ENCODE measurements at places on chromosomes 2 and 18.

GRCh38 chr2:173030561-173031490 is 44.8 kb upstream of the MAP3K20 start:
- DNase-seq: no peak

- DNase-seq: no peak
These were observed 9.0 kb upstream of the WNT10A start for GRCh38 chr2:218871345-218872302.

DNA sequence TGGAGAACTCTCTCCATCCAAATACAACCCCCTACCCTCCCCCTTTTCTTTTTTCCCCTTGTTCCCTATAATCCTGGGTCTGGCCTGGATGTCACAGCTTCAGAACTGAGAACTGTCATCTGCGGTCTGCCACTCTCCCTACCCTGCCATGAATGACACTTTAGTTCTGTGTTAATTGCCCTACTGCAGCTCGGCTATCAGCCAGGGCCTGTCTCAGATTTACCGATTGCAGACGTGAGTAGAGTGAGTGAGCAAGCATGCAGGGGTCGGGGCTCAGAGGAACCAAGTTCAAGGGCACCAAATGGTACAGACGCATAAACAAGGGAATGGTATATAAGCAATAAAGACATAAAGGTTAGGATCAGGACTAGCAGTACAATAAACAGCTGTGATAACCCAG is 967.8 kb downstream of the BCL11A start:
- no peak for DNase-seq

GRCh38 chr2:96798733-96799622 is 17.1 kb upstream of the CNNM3 start:
- no peak for DNase-seq

GRCh38 chr2:1521191-1521877 is 108.1 kb downstream of the TPO start:
- no peak for DNase-seq

DNA sequence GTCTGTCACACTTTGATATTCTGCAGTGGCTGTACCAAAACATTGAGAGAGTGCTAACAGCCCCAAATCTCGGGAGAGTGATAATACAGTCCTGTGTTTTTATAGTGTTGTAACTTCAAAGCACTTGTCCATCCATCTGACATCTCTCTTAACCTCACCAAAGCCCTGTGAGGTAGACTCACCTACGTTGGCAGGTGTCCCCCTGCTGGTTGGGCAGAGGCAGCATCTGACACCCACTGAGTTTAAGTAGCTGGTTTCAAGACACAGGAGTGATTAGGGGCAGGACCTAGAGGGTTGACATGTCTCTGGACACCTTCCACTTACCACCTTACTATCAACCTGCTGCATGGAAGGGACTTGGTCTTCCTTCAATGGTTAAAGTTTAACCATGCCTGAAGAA is 22.9 kb downstream of the COLEC12 start:
- DNase-seq: no peak

DNA sequence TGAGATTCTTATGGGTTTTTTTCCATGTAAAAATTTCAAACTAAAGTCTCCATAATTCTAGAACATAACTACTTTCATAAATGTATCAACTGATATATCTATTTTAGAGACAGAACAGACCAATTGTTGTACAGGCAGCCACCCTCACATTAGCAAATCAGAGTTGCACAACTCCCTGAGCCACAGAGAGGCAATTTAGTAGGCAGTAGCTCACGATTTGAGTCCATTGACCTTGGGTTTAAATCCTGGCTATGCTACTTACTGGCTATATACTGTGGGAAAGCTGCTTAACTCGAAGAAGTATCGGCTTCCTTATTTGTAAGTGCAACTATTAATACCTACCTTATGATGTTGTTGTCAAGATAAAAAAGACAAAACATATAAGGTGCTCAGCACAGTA is 16.2 kb downstream of the MTIF2 start:
- DNase-seq: no peak

- DNase-seq: no peak
These were observed 42.4 kb upstream of the DDX18 start for GRCh38 chr2:117771969-117772630.

DNA sequence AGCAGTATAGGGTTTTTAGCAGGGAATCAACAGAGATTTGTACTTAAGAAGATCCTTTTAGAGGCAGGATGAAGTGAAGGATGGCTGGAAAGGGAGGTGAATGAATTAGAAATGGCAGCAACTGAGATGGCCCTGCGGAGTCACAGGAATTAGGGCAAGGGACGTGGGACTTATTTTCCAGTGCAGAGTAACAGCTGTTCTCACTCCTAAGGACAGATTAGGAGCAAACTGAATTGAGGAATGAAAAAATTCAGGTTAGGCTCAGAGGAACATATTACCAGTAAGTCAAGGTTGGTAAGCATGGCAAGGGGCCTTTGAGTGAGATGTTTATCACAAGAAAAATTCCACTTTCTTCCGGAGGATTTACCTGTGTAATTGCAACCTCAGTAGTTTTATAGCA is 34.4 kb downstream of the COL4A3 start:
- DNase-seq: no peak

DNA sequence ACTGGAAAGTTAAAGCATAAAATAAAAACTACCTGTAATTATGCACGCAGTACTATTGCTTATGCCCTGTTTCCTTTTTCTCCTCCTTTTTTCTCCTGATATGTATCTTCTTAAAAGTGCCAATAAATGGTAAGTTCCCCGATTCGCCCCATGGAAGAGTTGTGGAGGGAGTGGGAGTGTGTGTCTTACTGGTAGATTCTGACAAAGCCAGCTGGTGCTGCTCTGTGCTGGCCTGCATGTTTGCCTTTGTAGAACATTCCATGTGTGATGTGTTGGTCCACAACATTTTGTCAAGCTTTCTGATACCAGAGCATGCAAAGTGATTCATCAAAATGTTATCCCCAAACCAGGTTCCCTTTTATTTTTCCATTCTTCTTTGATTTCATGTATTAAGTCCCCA is 356.9 kb upstream of the RAB12 start:
- DNase-seq: no peak

DNA sequence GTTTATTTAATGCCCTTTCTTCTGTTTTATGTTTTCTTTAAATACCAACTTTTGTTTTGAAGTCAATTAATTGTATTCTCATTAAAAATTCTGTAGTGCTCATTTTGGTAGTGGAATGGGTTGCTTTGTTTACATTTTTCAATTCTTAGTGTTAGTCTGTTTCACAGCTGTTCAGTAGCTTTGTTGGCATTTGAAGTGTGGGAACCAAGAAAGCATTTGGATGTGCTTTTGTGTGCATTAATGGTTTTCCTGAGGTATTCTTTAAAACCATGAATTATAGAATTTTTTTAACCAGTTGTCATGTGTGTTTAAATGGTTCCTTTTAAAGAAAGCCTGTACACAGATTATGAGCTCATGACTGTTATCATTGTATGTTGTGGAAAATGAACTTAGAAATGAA is 19.7 kb downstream of the MIB1 start:
- no peak for DNase-seq

- no peak for DNase-seq
These were observed 119.6 kb upstream of the PTPRM start for GRCh38 chr18:7447318-7448028.

DNA sequence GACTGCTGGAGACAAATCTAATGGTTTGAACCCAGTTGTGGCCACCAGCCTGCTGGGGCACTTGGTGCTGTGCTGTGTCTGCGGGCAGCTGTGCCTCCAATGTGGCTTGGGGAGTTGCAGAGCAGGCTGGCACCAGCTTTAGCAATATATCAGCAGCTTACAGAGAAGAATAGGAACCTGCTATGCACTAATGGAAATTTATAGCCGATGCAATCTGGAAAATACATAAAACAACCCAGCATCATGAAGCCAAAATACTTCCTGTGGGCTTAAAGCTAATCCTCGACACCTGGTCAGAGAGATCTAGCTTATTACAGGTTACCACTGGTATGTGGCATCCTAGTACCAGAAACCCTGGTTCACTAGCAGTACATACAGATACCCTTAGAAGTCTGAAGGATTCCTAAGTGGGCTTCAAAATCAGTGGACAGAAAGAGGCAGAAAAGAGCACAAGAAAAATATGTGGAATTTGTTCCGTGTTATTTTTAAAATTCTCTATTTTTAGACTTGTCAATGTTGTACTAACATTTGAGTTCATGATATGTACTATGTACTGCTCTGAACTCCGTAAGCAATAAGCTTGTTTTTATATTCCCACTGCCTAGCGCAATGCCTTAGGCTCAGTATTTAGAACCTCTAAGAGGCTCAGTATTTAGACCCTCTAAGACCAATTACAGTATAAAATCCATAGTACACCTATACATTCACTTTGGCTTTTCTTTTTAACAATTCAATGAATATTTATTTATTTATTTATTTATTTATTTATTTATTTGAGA is 194.7 kb downstream of the UXS1 start:
- DNase-seq: no peak

DNA sequence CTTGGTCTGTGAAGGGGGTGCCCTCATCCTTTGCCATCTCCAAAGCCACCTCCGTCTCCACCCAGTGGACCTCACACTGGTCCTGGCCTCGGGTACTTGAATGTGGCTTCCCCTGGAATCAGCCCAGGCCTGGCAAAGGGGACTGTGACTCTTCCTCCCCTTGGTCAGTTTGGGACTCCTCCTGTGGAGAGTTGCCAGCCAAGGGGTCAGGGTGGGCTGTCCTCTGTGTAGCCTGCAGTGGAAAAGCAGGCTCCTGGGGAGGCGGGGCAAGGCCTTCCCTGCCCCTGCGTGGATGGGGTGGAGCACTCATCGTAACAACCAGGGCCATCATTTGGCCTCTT is 59.8 kb downstream of the INHBB start:
- no peak for DNase-seq

DNA sequence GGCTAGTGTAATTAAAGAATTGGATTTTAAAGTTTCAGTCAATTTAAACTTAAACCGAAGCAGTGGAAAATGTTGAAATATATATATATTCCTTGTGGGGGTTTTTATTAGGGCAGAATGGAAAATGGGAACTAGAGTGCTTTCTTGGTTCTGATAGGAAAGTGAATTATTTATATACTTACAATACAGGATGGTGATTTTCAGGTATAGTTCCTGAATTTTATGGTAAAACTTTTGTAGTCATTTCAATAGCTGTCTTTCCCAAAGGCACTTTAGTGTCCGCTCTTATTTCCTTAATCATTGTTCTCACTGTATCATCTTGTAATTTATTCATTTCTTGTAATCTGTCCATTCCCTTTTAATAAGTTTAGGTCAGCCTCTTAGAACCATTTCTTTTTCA is 1.9 kb downstream of the RPL37A start:
- DNase-seq: no peak

GRCh38 chr18:65906621-65907034 is 155.8 kb downstream of the CDH7 start:
- DNase-seq: no peak

DNA sequence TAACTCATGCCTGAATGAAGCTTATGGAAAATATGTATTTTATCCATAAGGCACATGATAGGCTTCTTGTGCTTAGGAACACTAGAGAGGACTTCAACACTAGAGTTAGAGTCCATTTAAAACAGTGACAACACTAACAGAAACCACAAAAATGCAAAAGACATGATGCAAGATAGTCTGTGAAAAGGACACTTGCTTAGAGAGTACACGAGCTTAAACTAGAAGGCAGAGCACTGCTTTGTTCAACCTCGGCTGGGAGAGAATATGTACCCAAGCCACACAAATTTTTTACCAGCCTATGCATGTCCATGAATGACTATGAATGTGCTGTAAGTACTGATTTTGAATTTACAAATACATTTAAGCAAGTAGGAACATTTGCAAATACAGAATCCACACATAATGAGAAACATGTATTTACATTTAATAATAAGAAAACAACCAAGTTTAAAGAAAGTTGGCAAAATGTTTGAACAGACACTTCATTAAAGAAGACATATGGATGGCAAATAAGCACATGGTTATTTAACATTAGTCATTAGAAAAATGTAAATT is 130.6 kb downstream of the SPOPL start:
- DNase-seq: no peak

DNA sequence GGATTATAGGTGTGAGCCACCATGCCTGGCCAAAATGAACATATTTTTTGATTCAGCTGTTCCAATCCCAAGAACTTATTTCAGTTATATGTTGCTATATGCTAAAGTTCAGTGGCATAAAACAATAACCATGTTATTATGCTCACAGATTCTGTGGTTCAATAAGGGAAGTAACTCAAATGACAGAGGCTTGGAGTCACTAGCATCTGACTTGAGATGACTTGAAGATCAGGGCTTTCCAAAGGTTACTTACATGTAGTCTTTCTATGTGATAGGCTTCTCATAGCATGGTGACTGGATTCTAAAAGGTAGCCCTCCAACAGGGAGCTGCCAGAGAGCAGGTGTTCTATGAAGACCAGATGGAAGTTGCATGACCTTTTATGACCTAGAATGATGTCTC is 17.2 kb downstream of the CLK1 start:
- DNase-seq: no peak

DNA sequence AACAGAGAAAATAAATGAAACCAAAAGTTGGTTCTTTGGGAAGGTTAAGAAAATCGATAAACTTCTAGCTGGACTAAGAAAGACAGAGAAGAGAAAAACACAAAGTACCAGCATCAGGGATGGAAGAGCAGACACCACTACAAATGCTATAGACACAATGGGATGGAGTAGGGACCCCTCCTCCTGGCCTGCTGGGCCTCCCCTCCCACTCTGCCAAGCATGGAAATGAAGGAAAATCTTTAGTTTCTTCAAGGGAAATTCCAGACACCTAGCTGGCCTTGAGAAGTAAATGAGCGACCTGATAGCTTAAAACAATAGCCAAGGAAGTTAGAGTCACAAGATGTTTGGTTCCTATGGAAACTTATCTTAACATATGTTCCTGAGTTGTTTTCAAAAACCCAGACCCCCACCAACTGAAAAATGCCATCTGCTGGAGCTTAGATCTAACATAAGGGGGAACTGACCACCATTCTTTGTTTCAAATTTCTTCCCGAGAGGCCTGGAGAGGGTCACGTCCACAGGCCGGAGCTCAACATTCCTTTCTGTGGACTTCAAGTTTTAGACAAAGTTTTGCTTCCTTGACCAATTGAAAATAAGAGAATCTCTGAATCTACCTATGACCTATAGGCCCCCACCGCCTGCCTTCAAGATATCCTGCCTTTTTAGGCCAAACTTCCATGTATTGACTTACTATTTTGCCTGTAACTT is 101.9 kb downstream of the BIN1 start:
- DNase-seq: no peak

- DNase-seq: no peak
These were observed 2.4 kb upstream of the PRKD3 start for GRCh38 chr2:37326866-37327634.

- DNase-seq: no peak
These were observed 35.1 kb downstream of the CABYR start for GRCh38 chr18:24173997-24174396.

DNA sequence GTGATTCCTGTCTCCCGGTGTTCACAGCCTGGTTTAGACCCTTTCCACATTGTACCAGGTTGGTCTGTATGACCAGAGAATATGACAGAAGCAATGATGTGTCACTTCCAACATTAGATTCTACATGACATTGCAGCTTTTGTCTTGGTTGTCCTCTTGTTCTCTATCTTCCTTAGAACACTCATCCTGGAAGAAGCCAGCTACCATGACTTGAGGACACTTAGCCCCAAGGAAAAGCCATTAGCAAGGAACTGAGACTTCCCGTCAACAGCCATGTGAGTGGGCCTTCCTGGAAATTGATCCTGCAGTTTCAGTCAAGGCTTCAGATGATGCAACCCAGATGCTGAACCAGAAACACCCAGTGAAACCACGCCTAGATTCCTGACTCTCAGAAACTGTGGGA is 143.3 kb downstream of the MREG start:
- DNase-seq: no peak

Data from central memory CD4-positive, alpha-beta T cell (primary cell).